ENCODE measurements at places on chromosomes 6 and 20.

- DNase-seq, result no peak
Observed at GRCh38 chr6:122007339-122007738, 392.1 kb upstream of the HSF2 start.

- DNase-seq, result no peak
Observed at GRCh38 chr6:90146921-90147649, 149.6 kb downstream of the BACH2 start.

DNA sequence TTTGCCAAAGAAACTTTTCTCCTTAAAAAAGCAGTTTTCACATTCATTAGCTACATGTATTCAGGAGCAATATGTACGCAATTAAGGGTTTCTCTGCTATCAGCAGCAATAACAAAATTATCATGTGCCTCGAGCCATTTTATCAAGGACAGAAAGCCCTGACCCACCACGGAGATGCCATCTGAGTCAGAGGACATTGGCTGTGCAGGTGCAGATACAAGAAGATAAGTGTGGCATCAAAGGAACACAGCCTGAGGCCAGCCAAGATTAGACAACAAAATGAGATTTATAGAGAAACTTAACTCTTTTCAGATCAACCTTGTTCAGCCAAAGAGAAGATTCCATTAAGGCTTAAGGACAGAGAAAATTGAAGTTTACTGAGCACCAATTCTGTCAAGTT, 115.2 kb upstream of the LGSN start:
- no peak for DNase-seq

DNA sequence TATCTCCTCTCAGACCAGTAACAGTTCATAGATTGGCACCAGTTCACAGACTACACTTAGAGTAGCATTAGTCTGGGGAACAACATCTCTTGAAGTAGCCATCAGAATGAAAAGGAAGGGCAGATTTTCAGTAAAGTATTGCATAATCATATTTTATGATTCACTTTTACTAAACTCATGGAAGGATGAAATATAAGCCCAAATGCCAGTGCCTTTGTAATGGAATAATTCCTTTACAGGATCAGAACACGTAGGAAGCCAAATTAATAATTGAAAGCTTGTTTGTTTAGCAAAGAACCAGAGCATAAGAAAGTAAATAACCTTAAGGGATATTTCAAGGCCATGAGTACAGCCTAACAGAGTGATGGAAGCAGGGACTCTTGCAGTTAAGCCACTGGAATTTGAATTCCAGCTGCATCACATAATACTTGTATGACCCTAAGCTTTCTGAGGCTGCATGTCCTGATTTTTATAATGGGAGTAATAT, 11.4 kb upstream of the LOC128125822 start:
- no peak for DNase-seq

GRCh38 chr6:21438986-21439352, 154.6 kb upstream of the SOX4 start:
- DNase-seq, result no peak

DNA sequence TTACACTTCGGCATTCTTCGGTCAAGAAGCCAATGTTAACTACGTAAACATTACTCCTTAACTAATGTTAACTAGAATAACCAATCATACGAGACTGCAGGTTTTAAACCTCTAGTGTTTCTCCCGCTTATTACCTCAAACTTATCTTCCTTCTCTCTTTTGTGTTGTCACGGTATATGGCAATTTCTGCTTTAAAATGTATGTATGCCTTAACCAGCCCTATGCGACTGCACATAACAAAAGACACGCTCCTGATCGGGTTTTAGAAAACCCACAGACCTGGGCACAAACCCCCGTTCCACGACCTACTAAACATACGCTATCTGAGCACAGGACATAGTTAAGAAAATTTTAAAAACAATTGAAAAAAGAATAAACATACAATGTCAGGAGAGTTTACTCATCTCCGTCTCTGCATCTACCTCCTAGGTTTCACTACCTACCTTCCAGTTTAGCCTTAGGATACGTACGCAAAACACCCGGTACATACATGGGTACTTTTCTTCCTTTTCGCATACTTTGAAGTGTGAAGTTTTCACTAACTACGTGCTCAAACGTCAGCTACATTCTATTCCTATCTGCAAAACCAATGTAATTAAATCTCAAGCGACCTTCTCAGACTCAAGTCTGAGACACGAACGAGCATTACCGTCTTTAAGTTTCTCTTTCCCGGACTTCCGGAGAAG, 1.1 kb downstream of the CD164 start:
- no peak for DNase-seq

DNA sequence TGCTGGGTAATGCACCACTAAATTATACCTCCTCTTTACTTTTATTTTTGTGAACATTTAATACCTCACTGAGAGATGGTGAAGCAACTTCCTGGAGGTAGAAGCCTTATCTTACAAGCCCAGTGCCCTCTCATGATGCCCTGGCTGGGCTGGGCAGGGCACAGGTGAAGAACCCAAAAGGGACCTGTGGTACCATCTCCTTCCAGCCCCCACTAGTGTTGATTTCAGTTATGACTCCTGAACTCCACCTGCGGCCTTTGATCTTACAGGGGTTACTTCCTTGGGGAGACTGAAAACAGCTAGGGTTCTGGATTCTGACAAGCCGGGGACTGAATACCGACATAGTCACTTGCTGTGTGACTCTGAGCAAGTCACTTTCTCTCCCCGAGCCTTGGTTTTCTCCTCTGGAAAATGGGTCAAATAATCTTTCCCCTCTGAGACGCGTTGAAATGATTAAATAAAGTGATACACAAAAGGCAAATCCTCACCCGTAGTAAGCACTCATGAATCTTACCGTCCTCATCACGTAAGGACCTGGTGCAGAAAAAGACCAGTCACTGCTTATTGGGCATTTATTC, 1.2 kb downstream of the SLC13A3 start:
- DNase-seq, result no peak

GRCh38 chr20:49167811-49168507, 20.2 kb downstream of the STAU1 start:
- DNase-seq, result no peak

DNA sequence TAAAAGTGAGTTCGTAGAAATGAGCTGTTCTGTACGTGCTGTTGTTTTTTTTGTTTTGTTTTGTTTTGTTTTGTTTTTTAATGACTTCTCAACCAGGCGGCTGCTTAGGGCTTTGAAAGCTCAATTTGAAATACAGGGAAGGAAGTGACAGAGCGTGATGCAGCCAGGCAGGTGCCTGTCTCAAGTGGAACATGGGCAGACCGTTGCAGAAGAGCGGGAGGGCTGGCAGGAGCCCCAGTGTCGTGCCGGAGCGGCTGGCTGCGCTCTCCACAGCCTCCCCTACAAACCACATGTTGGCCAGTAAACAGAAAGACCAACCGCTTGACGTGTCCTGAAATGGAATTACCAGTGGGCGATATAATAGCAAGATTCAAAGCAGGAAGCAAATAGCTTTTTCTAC, 164.9 kb upstream of the RREB1 start:
- DNase-seq, result no peak

DNA sequence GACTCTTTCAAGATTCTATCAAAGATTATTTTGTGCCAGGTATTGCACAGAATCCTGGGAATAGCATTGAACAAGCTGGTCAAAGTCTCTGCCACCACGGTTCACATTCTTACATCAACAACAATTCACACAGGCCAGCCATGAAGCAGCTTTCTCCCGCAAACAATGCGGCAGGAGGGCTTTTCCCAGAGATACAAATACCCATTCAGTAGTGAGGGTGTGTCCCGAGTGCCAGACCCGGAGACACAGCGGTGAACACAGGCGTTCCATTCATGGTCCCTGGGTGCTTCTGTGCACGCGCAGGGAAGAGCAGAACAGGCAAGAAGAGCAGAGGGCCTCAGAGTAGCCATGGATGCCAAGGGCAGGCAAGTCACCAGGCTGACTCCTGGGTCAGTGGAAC, 83.3 kb upstream of the PDE10A start:
- no peak for DNase-seq

- DNase-seq, result no peak
Observed at GRCh38 chr6:168376811-168377483, 57.4 kb upstream of the DACT2 start.

DNA sequence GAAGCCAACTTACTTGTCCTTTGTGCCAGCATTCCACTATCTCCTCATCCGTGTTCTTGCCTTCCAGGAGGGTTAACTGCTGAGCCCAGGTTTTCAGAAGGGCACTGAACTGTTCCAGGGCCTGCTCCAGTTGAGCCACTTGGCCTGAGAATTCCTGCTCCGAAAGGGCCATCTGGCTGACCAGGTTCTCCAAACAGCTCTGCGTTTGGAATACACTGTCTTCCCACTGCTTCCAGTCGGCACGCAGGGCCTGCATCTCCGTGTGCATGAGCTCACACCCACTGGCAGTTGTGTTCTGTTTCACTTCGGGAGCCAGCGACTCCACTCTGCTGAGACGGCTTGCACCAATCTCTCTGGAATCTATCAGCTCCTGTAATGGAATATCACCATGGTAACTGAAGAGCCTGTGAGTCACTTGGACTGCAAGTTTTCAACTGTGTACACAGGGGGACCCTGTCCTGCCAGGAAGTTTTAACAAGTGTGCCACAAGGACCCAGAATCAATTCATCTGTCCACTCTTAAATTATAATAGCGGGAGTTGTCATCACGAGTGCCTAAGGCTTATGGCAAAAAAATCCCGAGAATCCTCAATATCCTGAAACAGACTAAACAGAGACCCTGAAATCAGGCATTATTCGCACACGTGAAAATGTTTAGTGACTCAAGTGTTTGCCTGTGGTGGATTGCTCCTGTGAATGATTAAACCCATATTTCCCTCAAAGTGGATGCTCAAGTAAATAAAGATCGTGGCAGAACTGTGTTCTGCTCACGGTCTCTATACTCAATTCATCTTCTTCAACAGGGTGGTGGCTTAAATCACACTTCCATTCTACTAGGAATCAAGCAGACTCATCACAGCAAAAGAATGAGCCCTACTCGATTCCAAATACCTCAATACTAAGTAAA, 255.9 kb downstream of the SYNE1 start:
- no peak for DNase-seq

- no peak for DNase-seq
Observed at GRCh38 chr20:12093057-12093796, 175.5 kb downstream of the BTBD3 start.

DNA sequence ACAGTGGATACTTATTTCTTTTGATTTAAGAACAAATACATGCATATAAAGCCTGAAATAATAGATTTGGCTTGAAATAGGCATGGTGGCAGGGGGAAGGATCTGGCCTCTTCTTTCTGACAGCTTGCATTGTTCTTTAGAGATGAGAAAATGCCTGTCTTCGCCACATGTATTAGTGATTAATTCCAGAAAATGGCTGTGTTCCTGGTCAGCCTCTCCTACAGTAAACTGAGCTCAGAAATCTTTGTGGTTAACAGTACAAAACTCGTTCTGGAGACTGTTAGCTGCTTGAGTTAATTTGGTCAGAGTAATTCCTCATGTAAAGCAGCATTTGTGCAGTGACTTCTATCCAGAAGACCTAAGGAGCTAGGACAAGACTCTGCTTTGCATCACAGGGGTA, 151.5 kb downstream of the EYA4 start:
- no peak for DNase-seq

DNA sequence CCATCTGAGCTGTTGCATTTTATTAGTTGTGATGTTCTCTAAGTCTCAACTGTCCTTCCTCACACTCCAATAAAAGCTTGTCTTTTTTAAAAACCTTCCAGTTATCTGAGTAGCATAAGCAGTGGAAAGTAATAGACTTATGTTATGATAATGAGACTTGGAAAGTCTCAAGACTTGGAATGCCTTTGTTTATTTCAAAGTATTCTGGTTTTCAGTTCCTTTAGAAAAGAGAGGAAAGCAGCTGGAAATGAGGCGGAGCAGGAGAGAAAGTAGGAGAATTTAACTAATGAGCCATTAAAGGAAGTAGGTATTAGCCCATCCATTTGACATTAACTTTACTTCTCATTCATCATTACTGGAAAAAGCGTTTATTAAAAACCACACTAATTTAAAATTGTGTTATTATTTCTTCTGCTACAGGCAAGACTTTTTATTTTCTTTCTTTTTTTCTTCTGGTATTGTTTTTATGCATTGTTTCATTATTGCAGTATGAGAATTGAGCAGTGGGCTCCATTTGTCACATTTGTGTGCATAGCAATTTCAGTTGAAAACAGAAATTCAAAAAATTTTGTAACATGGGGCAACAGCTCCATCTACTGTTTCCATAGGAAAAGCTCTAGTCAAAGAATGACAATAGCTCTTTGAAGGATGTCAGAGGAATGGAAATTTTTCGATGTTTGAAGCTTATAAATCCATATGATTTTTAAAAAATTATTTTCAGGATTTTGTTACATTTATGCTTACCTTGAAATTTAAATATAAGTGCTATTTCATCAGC, 194.8 kb downstream of the COL9A1 start:
- DNase-seq, result peak; percentile 53

DNA sequence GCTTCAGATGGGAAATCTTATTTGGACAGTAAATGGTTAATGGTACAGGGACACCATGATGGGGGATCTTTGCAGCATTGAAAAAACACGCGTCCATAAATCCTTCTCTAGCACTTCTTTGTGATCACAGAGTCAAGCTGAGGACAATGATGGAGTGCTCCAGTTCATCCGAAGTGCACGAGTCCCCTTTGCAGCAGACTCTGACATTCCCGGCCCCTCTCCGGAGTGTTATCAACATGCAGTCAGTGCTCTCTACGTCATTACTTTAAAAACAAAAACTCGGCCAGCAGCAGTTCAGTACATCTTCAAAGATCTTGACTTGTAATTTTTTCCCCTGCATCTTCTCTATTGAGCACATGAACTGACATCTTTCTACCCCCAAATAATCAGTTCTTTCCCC, 185.5 kb upstream of the AKAP12 start:
- no peak for DNase-seq

GRCh38 chr6:169287675-169288074, 34.0 kb upstream of the THBS2 start:
- peak; percentile 7 for DNase-seq

- DNase-seq, result no peak
Observed at GRCh38 chr6:157867981-157868380, 44.9 kb downstream of the SNX9 start.

DNA sequence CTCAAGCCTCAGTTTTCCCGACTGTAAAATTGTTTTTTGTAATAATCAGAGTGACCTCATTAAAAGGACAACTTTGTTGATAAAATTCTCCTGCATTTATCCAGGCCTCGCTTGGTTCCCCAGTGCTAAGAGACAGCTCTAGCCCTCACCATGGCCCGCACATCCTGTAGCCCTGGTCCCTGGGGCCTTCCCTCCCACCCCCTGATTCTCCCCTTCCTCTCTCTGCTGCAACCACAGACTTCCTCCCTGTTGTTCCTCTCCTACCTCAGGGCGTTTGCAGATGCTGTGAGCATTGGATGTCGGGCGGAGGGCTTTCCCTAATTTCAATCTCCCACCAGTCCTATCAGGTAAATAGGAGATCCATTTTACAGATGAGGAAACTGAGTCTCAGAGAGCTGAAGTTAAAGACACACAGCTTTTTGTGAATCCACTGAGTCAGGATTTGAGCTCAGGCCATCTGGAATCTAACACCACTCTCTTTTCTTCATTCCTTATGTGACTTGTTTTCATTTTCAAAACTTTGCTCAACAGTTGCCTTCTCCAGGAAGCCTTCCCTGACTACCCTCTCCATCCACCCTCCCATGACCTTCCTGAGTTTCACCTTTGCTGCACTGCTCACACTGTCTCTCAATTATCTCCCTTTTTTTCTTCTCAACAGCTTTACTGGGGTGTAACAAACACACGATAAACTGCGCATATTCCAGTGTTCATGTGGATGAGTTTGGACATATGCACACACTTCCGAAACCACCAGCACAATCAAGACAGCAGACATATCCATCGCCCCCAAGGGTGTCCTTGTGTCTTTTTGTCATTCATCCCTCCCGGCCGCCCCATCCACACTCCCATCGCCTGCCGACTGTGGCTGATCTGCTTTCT, 107.1 kb downstream of the CEBPB start:
- DNase-seq, result no peak
